Myocyte (in vitro differentiated cells): ENCODE measurements at places on chromosomes 7 and 10. TPM values are rescaled to one million over a fixed set of nuclear protein-coding genes. Genes with fewer than 3 reads are reported as not detected.

HOXA3 gene
- total RNA-seq: 1.7 and 4.4 TPM in 2 replicates

NRG3 gene
- not detected in 2 replicates for total RNA-seq

LIPK gene
- total RNA-seq: not detected in 2 replicates

ANXA8L1 gene
- not detected in 2 replicates for total RNA-seq

PGAM2 gene
- total RNA-seq: 62.5 and 81.2 TPM in 2 replicates

GRCh38 chr7:17227766-17228490 lies 70.5 kb upstream of the AHR start:
- no peak for DNase-seq

GRCh38 chr10:77279207-77279606 lies 358.4 kb downstream of the KCNMA1 start:
- peak; percentile 86 for DNase-seq

- DNase-seq: peak; percentile 47
These were observed 31.9 kb upstream of the AGBL3 start for GRCh38 chr7:134954197-134955082.

- no peak for DNase-seq
These were observed 33.4 kb downstream of the PRKAR2B start for GRCh38 chr7:107077699-107078516.

DNA sequence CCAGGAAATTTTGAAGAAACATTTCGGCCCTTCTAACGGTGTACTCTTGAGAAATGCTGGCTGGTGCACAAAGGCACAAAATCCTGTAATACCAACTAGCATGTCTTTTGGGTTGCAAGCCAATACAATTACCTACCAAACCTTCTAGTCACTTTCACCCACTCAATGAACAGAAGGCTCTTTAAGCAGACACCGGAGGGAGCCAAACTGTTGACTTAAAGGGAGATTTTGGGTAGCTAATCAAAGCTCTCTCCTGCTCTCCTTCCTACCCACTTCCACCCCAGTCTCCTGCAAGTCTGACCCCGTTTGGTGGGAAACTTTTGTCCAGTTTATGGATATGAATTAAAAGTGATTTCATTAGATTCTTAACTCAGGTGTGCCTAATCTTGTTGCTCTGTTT lies 24.0 kb downstream of the GRM3 start:
- DNase-seq: no peak

DNA sequence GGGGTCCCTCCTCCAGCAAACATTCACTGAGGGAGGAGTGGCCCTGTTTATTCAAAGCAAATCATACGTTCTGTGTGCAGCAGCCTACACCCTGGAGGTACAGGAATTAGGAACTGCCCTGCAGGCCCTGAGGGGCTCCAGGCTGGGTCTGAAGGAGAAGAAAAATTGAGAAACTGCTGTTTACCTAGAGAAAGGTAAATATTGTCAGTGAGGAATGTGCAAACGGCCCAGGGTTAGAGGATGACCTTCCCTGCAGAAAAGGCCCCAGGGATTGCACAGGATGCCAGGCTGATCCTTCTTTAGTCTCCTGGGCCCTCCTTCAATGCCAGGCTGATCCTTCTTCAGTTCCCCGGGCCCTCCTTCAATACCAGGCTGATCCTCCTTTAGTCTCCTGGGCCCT lies 5.7 kb downstream of the CALML5 start:
- DNase-seq: no peak

DNA sequence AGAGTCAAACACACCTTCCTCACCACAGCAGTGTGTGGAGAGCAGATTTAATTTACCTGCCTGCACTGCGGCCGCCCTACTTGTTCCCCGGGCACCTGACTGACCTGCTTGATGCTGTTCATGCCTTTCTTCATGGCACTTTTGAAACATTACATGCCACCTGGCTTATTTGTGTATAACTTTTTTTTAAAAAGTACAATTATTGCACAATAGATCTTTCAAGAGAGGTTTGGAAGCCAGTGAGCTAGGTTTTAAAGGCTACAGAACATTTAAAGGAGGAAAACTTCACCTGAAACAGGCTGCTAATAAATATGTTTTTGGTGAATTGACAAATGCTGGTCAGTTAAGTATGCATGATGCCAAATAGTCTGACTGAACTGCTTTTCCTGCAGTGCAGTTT lies 33.1 kb downstream of the SLC18A2 start:
- no peak for DNase-seq

DNA sequence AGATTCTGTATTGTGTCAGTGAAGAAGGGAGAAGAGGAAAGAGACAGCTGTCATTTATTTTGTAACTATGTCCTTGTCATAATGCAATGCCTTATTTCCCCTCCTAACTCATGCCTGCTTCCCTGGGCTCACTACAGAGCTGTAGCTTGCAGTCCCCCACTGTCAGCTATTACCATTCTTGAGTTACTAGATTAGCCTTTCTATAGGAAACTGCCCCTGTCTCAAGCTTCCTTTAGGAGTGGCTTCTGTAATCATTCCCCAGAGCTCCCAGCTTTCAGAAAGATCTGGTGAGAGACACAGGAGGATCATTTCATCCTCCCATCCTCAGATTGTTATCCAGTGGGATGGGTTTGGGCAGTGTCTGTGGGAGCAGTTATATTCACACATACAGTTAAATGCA lies 32.4 kb upstream of the SMKR1 start:
- DNase-seq: no peak

DNA sequence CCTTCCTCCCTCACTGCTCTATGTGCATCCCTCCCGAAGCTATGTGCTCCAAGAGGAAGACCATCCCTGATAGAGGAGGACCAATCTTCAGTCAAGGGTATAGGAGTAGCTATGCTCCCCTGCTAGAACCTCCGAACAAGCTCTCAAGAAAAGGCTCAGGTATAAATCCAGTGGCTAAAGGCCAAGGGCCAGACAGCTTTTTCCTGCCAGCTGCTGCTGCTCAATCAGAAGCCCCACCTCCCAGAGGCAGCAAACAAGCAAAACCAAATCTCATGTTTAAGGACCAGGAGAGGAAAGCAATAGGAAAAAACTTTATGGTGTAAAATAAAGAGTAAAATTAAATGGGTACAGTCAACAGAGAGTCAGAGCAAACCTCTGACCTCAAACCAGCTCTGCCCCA lies 187.2 kb downstream of the FGFR2 start:
- no peak for DNase-seq

DNA sequence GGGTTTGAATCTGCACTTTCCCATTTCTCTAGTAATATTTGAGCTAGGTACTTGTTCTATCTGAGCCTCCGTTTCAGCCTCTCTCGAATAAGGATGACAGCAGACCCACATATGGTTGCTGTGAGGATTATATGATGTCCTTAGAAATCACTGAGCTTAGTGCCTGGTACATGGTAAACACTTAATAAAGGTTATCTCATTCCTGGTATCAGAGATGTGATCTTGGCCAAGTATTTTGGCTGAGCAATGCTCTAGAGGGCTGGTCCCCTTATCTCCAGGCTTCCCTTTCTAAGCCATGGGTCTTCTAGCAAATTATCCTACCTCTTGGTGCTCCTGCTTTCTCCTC lies 407 bp upstream of the MKRN1 start:
- DNase-seq: no peak

- no peak for DNase-seq
These were observed 23.4 kb downstream of the CYTH3 start for GRCh38 chr7:6249043-6249442.

GRCh38 chr7:50793120-50793946 lies 10.6 kb upstream of the GRB10 start:
- peak; percentile 73 for DNase-seq

DNA sequence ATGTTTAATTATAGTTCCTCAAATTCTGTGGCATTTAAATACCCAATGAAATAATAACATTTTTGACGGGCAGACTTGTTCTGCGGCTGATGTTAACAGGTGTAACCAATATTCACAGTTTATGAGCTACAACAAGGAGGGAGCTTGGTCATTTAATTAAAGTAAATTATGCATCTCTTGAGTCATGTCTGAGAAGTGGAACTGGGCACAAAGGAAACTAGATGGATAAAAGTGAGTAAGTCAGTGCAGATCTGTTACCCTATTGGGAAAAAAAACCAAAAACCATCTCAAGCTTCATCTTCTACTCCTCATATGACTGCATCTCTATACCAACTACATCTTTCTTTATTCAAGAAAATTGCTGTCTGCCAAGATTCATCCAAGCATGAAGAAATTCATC lies 24.0 kb downstream of the ANKRD22 start:
- no peak for DNase-seq

DNA sequence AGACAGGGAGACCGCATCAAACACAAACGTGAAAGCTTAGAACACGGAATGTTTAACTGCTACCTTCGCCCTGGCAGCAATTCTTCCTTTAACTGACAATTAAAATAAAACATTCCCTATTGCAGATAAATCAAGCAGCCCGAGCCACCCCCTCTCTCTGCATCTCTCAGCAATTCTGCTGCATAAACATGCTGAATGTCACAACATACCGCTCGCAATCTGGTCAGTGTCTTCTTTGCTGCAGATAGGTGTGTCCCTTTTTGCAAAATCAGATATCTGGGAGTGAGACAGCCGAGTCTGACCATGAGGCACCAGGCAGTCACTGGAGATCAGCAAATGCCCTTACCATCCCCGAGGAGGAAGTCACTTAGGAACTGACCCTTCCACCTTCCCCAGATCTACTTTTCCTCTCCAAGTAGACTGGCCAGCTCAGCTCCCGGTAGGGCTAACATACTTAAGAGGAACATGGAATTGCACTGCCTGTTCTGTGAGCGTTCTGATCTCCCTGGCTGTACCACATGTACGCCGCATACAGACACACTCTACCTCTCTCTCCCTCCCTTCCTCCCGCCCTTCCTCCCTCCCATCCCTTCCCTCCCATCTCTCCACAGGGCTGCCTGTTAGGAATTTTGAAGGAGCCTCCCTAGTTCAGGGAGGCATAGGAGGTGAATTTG lies at the start of gene FRMD4A:
Gene FRMD4A, minus strand, starts transcription at position 537 of the 674 bp plus-strand sequence.
- DNase-seq: no peak

- DNase-seq: no peak
These were observed 3.2 kb downstream of the CYP26A1 start for GRCh38 chr10:93076871-93077270.

DNA sequence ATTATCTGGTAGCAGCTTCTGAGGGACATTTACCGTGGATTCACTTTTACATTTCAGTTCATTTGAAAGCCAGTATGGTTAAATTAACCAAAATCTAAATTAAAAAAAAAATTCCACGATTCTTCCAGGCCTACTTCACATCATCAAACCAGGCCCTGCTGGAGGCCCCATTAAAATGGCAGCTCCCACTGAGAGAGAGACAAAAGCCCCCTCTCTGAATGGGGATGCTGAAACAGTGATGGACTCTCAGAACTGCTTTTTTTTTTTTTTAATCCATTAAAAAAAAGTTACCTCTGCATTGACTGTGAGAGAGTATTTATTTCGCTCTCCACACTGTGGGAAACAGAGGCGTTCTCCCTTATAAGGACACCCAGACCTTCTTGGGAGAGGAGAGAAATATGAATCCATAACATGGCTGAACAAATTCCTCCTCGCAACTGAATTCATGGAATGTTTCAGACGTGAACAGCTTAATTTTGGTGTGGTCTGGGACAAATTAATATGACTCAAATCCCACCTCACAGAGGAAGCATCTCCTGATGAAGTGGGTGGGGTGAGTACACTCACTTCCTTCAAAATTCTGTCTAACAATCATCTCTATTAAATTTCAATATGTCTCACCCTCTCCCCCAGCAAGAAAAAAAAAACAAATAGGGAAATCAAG lies 73.5 kb downstream of the SAMD9 start:
- DNase-seq: peak; percentile 82

- DNase-seq: no peak
These were observed 1.5 kb upstream of the DLX5 start for GRCh38 chr7:97025983-97026714.

DNA sequence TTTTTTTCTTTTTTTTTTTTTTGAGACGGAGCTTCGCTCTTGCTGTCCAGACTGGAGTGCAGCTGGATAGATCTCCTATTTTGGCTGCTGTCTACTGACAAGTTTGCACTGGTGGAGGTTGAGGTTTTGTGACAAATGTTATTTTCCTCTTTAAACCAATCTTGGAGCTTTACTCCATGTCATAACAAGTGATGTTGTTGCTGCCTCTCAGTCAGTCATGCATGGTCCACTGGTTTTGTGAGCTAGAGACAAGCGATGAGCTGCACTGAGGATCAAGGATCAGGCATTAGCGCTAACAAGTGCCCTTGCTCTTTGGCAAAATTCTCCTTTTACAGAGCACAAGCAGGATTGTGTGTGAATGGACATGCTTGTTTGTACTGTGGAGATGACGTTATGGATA lies 805 bp upstream of the WDFY4 start:
- DNase-seq: no peak
